Smooth muscle cell of the coronary artery (primary cell): ENCODE measurements at places on chromosomes 16 and 17. TPM values are rescaled to one million over a fixed set of nuclear protein-coding genes. Genes with fewer than 3 reads are reported as not detected.

BLMH gene
- 28.5 and 41.8 TPM in 2 replicates for total RNA-seq

TNFRSF17 gene
- total RNA-seq: 0.12 TPM in 1 of 2 replicates, not detected in the other

WFIKKN2 gene
- total RNA-seq: 0.08 TPM in 1 of 2 replicates, not detected in the other

CHP2 gene
- total RNA-seq: not detected in 2 replicates

ITPRIPL2 gene
- total RNA-seq: 27.0 and 27.1 TPM in 2 replicates

CD300LG gene
- not detected in 2 replicates for total RNA-seq

TLK2 gene
- 43.4 and 44.0 TPM in 2 replicates for total RNA-seq

KRT24 gene
- not detected in 2 replicates for total RNA-seq

SEC14L5 gene
- total RNA-seq: 2.6 TPM in 1 of 2 replicates, not detected in the other

SOST gene
- 115 TPM in 1 of 2 replicates, not detected in the other for total RNA-seq

MAF gene
- total RNA-seq: 0.30 and 18.4 TPM in 2 replicates

SCARF1 gene
- total RNA-seq: 0.23 and 0.94 TPM in 2 replicates

CBX4 gene
- 6.7 and 9.7 TPM in 2 replicates for total RNA-seq

NPW gene
- 0.23 and 0.60 TPM in 2 replicates for total RNA-seq

GCGR gene
- not detected in 2 replicates for total RNA-seq

TMC5 gene
- total RNA-seq: not detected in 2 replicates

CACNG5 gene
- total RNA-seq: not detected in 2 replicates

CPHXL2 gene
- not detected in 2 replicates for total RNA-seq

EVI2A gene
- total RNA-seq: 0.45 and 42.9 TPM in 2 replicates

ZG16 gene
- not detected in 2 replicates for total RNA-seq

PNMT gene
- total RNA-seq: not detected in 2 replicates

OR3A3 gene
- total RNA-seq: not detected in 2 replicates

CD300H gene
- total RNA-seq: not detected in 2 replicates

P2RX1 gene
- under 0.01 and 1.3 TPM in 2 replicates for total RNA-seq

FAM20A gene
- 0.08 and 46.5 TPM in 2 replicates for total RNA-seq

DBNDD1 gene
- total RNA-seq: 0.12 and 2.6 TPM in 2 replicates

KRTAP9-2 gene
- total RNA-seq: not detected in 2 replicates

GGT6 gene
- total RNA-seq: not detected in 2 replicates

USP6 gene
- total RNA-seq: not detected in 2 replicates

NEUROD2 gene
- not detected in 2 replicates for total RNA-seq

GDPD1 gene
- total RNA-seq: 0.35 and 2.3 TPM in 2 replicates

RDM1 gene
- total RNA-seq: 0.38 TPM in 1 of 2 replicates, not detected in the other

FN3K gene
- total RNA-seq: 3.2 and 6.4 TPM in 2 replicates

SERPINF2 gene
- total RNA-seq: not detected in 2 replicates

CFAP52 gene
- total RNA-seq: 0.08 and 0.12 TPM in 2 replicates

CACNG3 gene
- total RNA-seq: not detected in 2 replicates

TPSD1 gene
- total RNA-seq: not detected in 2 replicates

ACSM2A gene
- total RNA-seq: not detected in 2 replicates

ADAM11 gene
- 0.23 and 1.4 TPM in 2 replicates for total RNA-seq

C16orf54 gene
- not detected in 2 replicates for total RNA-seq

KRTAP3-3 gene
- not detected in 2 replicates for total RNA-seq

KRT25 gene
- total RNA-seq: not detected in 2 replicates

KRT31 gene
- not detected in 2 replicates for total RNA-seq

ABCA6 gene
- total RNA-seq: 23.2 and 90.9 TPM in 2 replicates

RPL26 gene
- 3,762 and 6,095 TPM in 2 replicates for total RNA-seq

GPR142 gene
- total RNA-seq: not detected in 2 replicates

TMEM204 gene
- 19.0 and 45.4 TPM in 2 replicates for total RNA-seq

OTOP3 gene
- total RNA-seq: not detected in 2 replicates

CIBAR2 gene
- total RNA-seq: 0.15 TPM in 1 of 2 replicates, not detected in the other

KATNB1 gene
- total RNA-seq: 18.7 and 19.5 TPM in 2 replicates

SLC35G6 gene
- not detected in 2 replicates for total RNA-seq

OR1F1 gene
- not detected in 2 replicates for total RNA-seq

SMIM5 gene
- total RNA-seq: not detected in 2 replicates

DLX4 gene
- total RNA-seq: not detected in 2 replicates
